ENCODE measurements at places on chromosomes 1 and 21. TPM values are rescaled to one million over a fixed set of nuclear protein-coding genes. Genes with fewer than 3 reads are reported as not detected.
A peak's percentile ranks its signal among the peaks of the same experiment; 100 is the strongest.

Gene LINGO4
- 0.43 TPM for total RNA-seq

Gene RGS8
- total RNA-seq = not detected

DNA sequence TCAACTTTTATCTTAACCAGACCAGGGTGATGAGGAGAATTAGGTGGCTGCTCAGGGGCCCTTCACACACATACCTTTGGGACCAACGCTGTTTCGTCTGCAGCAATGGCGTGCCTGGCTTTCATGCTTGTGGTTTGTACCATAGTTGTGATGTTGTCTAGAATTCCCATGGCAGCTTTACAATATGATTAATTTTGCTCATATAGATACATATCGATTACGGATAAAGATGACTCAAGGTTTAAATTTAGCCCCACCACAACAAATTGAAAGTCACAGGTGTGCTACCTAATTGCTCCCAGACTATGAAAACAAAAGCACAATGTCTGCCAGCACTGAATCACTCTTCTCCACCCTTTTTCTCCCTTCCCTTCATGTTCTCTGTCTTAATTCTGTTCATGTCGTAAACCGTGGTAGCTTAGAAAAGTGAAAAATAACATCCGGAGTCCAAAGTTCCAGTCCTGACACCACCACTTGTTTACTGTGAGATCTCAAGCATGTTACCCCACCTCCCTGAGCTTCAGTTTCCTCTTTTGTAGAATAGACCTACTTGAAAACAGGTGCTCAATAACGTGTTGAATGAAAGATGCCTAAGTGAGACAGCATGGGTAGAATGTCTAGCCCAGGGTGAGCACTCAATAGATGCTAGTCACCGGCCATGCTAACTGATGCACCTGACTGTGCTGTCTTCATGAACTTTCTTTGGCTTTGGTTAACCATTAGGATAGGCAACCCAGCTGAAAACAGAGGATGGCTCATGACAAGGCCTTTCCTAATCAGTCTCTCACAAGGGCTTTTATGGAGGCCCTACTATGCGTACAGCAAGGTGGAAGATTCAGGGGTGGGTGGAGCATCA lies 22.1 kb upstream of the JUN start:
- DNase-seq = no peak

- no peak for DNase-seq
These were observed 34.1 kb downstream of the PTPRF start for GRCh38 chr1:43564551-43565348.

- no peak for DNase-seq
These were observed 173.2 kb upstream of the B3GALT2 start for GRCh38 chr1:193359631-193360030.

Gene EIF2D
- total RNA-seq = 27.8 TPM

Gene MXRA8
- 30.5 TPM for total RNA-seq

DNA sequence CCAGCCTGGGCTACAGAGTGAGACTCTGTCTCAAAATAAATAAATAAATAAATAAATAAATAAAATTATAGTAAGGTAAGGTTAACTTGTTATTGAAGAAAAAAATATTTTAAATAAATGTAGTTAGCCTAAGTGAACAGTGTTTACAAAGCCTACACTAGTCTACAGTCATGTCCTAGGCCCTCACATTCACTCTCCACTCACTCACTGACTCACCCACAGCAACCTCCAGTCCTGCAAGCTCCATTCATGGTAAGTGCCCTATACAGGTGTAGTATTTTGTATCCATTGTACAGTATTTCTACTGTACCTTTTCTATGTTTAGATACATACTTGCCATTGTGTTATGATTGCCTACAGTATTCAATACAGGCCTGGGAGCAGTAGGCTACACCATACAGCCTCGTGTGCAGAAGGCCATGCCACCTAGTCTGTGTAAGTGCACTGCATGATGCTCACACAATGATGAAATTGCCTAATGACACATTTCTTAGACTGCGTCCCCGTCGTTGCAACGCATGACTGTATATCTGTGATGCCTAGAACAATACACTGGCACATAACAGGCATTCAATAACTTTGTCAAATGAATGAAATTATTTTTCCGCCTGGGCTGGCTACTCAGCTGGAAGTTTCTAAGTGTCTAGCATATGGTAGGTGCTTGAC lies 14.8 kb downstream of the KCNN3 start:
- no peak for DNase-seq

DNA sequence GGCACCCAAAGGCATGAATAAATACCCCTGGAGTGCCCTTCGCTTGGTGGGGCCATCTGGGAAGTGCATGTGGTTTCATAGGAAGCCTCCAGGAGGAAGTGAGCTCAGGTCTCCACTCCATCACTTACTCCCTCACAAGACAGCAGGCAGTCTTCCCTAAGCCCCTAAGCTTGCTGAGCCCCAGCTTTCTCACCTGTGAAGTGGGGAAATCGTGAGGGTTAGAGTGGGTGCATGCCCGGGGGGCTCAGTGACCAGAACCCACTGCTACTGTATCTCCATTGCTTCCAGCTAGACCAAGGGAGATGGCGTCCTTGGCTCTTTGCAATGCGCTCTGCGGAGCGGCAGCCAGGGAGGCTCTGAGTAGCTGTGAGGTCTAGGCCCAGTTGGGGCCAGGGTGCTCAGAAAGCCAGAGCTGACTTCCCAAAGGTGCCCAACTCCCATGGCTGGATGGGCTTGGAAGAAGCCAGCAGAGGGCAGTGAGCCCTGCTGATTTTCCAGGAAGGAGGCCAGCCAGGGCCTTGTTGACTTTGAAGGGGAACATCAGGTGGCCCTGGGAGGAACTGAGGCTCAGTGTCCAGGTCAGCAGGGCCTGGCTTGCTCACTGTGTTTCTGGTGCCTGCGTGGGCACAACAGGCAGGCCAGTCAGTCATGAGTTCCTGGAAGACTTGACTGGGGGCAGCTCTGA lies 27.3 kb downstream of the CDCP2 start:
- DNase-seq = no peak

GRCh38 chr1:207186503-207186902 lies 82.5 kb downstream of the C4BPA start:
- no peak for DNase-seq

Gene SASS6
- total RNA-seq = 1.2 TPM

DNA sequence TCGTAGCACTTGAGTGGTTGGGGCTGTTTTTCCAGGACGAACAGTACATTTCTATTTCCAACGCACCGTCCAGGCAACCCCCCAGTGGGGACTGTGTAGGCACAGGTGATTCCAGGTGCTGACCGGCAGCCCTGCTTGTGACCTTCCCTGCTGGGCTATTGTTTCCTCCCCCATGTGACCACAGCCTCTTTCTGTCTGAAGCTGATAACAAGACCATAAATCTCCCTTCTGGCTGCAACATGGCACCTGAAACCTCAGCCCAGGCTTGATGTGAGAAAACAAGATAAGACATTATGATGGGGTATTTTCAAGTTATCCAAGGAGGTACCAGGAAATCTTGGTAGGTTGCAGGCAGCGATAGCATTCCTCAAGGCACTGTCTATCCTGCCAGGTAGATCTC lies 48.2 kb downstream of the HLX start:
- no peak for DNase-seq

DNA sequence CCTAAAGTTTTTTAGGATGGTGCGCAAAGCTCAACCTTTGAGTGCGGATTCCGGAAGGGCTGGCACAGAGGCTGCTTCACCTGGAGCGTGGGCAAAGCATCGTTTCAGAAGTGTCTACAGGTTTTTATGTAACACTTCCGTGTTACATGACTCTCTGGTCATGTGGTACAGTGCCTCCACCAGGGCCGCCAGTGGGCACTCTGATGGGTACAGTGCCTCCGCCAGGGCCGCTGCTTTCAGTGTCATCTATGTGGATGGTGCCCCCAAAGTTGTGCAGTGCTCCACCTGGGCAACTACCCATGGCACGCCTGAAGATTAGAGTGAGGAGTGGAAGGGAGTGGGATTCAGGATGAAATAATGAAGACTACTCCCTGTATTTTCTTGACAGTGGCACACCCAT lies 101.4 kb upstream of the C1orf174 start:
- peak; percentile 59 for DNase-seq

DNA sequence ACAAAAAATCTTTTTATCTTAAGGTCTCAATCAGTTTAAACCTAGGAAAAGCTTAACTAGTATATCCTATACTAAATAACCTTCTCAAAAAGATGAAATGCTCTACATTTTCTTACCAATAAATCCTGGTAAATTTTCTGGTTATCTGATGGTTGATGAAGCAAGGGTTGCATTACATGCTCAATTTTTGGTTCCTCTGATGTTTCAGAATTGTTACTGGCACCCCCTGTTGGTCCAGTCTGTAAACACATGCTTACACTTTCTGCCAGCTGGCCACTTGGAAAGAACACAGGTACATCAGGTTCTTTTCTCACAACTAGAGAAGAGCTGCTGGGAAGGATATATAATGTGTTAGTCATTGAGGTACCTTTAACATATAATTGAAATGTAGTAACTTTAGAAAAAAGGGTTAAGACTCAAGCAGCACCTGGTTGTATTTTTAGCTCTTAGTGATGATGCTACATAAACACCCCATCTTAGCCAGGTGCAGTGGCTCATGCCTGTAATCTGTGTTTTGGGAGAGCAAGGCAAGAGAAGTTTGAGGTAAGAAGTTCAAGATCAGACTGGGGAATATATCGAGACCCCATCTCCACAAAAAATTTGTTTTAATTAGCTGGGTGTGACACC lies 30.9 kb upstream of the TAL1 start:
- DNase-seq = no peak

Gene RASSF5
- total RNA-seq = 15.5 TPM

DNA sequence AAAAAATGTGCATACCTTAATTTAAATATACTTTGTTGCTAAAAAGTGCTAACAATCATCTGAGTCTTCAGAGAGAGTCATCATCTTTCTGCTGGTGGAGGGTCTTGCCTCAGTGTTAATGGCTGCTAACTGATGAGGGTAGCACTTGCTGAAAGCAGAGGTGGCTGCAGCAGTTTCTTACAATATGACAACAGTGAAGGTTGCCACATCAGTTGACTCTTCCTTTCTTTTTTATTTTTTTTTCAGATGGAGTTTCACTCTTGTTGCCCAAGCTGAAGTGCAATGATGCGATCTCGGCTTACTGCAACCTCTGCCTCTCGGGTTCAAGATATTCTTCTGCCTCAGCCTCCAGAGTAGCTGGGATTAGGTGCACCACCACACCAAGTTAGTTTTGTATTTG lies 2.6 kb upstream of the CFAP45 start:
- peak; percentile 33 for DNase-seq

DNA sequence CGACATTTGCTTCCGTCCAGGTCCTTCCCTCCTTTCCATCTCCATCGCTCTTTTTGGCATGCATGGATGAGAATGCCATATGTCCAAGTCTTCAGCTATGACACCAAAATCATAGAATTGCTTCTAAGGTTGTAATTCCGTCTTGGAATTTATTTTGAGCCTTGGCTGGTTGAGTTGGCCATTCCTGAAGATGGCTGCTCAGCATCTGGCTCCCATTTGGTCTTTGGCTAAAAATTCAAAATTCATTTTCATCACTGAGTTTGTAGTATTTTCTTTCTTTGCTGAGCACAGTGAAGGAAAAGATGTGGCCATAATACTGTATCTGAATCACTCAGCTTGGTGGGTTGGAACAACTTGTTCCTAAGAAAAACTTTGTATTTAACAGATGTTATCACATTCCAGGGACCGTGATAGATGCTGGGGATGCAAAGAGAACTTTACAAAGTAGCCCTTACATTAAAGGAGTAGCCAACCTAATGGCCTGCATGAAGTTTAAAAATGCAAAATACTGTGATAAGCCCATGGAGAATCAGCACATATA lies 15.6 kb downstream of the JUN start:
- no peak for DNase-seq

GRCh38 chr1:172321451-172321850 lies 99.0 kb upstream of the C1orf105 start:
- DNase-seq = no peak

DNA sequence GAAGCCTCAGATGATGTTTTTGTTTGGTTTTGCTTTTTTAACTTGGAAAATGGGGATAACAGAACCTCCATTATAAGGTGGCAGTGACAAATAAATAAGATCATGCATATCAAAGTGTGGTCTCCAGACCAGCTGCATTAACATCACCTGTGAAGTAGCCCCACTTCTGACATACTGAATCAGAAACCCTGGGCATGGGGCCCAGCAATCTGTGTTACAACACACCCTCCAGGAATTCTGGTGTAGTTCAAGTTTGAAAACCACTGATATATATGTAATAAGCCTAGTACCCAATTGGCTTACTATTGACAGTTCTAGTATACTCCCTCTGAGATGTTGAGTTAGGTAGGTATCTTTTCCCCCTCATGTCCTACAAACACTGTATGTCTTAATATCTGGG lies 24.1 kb upstream of the RNF19B start:
- DNase-seq = no peak

- DNase-seq = no peak
These were observed 114.4 kb downstream of the DMRTA2 start for GRCh38 chr1:50308878-50309277.

DNA sequence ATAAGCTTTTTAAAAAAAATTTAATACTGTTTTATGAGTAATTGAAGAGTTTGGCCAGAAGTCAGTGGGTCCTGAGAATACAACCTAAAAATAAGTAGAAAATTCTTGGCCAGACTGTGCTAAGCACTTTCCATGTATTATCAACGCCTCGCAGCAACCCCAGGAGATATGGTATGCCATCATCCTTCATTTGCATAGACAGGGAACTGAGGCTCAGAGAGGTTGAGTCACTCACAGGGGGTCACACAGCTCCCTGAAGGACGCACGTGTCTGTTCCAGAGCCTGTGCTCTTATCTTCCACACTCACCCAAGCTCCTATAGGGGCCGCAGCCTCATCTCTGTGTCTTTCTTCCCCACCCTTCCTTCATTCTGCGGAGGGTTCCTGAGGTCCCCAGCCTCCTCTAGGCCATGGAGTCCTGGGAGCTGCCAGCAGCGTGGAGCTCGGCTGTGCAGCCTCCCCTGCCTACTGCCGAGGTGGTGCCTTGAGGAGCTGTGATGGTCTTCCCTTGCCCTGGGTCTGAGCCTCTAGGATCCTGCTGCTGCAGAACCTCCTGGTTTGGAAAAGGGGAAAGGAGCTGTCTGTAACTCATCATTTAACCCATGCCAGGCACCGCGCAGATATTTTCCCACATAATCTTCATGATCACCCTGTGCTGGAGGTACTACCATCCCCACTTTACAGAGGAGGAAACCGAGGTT lies 30.3 kb upstream of the ECE1 start:
- DNase-seq = no peak

GRCh38 chr1:205678286-205679111 lies 1.8 kb downstream of the SLC45A3 start:
- DNase-seq = no peak

DNA sequence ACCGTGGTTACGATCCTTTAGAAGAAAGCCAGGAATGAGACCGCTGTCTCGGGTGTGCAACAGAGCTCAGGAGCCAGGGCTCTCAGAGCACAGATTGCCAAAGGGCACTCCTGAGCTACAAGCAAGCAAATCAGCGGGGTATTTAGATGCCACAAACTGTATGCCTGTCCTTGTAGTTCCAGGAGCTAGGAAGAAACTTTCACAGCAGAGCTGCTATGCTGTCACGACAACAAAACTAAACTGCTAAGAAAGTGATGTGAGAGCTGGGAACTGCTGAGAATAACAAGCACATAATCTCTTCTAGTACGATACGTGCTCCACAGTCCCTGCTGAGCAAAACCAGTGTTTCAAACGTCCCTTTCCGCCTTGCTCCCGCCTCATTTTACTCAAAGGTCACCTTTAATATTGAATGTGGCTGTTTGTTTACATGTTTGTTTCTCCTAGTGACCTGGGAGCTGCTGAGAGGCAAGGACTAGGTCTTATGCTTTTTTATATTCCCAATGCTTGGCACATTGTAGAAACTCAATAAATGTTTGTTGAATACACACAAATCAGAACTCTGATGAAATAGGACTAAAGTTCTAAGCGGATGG lies 14.7 kb downstream of the GREM2 start:
- no peak for DNase-seq
